Activated naive CD4-positive, alpha-beta T cell (primary cell): ENCODE measurements at places on chromosomes 5 and 9.
A peak's percentile ranks its signal among the peaks of the same experiment; 100 is the strongest.

- DNase-seq: no peak
Measured at GRCh38 chr9:83775932-83776331, 41.6 kb downstream of the GKAP1 start.

DNA sequence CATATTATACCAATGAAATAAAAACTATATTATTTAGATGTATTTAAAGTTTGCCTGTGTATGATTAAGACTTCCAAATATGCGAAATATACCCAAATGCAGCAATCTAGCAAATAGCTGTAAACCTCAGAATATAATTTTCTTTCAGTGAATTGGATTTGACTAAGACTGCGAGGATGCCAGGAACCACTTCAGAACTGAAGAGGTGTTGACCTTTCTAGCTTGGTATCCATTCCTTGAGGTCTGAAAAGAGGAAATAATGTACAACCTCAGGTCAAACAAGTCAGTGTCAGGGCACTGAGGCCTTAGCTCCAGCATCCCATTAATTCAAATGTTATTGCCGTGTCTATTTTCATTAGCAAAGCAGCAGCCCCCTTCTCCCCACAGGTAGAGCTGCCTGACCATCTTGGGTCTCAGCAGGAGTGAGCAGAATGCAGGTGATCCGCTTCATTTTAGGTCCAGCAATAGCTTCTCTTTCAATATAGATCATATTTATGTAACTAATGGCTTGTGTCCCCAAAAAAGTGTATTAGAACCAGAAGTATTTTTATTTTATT, 100.0 kb downstream of the KIAA1958 start:
- no peak for DNase-seq

DNA sequence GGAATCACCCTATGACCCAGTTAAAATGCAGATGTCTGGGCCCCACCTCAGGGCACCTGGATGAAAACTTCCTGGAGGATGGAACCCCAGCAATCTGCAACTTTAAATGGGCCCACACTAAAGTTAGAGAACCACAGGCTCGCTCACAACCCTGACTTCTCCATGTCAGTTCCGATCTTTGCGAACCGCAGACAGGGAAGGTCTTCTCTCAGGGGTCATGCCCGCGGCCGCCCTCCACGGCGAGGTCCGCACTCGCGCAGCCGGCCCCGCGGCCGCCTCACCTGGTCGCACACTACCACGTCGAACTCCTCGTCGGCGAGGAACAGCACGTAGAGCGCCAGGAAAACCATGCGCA, 499 bp downstream of the ALG2 start:
- DNase-seq: no peak

GRCh38 chr9:121369595-121370265, at the start of gene STOM:
Gene STOM, minus strand, starts transcription at chr9:121370250. Its CDS starts 63 bp downstream, at chr9:121370187.
- DNase-seq: peak; percentile 52

- DNase-seq: no peak
Measured at GRCh38 chr9:76882686-76883085, 23.2 kb downstream of the PRUNE2 start.

DNA sequence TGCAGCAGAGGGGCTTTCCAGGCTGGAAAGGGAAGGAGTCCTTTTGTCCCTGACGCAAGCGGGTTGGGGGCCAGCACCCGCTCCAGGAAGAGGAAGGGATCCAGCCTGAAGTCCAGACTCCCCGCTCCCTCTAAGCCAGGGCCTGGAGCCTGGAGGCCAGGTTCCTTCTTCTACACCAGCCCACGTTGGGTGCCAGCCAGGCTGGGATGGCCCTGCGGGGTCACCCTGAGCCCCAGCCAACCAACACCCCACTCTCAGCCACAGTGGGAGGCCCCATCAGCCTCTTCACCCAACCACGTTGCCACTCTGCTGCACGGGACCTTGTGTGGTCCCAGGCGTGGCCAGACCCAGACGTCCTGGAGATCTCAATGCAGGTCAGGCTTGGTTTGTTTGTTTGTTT, 970 bp upstream of the FUT7 start:
- no peak for DNase-seq

DNA sequence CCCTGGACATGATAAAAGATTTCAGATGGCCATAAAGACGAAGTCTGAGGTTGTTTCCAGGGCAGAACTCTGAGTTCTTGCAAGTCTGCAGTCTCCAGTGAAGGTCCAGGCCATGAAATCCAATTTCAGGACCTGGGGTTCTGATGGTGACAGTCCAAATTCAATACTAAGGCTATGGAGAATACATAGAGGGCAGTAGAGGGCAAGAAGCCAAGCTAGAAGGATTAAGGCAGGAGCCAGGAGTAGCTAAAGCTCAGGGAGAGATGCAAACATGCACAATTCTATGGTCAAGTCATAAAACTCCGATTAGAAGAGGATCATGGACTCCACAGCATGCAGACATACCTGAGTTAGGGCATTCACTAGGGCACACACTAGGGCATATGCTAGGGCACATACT, 11.4 kb downstream of the SLIT3 start:
- no peak for DNase-seq
